Adipocyte (in vitro differentiated cells): ENCODE measurements at places on chromosomes 1 and 21.
A peak's percentile ranks its signal among the peaks of the same experiment; 100 is the strongest.

- DNase-seq = peak; percentile 42
Measured at GRCh38 chr1:17207966-17208418, 3.1 kb downstream of the PADI1 start.

- DNase-seq = no peak
Measured at GRCh38 chr1:177926201-177926600, 43.7 kb downstream of the SEC16B start.

DNA sequence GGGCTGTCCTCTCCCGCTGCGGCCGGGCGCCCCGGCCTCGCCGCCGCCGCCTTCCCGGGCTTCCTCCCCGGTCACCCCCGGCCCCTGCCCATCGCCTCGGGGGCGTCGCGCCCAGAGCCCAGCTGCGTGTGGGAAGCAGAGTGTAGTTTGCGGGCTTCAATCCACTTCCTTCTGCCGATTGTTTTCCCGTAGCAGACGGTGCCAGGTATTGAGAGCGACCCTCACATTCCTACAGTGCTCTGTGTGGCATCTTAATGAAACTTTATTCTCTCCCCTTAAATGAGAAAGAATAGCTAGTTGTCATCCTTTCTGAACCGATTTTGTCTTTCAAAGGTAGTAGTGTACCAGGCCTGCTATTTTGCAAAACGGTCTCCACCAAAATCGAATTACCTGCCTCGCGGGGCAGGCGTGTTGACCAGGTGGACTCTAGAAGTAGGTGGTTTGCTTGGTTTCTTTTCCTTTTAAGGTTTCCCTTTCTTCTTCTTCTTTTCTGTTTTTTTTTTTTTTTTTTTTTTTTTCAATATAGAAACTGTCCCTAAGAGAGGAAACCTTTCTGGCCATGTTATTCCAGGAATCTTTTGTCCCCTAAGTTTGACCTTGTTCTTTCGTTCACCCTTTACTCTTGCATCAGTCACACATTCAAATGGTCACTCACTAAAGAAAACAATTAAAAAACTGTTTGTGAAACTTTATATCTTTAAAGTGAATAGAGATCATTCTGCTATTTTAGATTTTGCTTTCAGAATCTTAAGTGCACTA is 881 bp downstream of the USP25 start:
- no peak for DNase-seq

DNA sequence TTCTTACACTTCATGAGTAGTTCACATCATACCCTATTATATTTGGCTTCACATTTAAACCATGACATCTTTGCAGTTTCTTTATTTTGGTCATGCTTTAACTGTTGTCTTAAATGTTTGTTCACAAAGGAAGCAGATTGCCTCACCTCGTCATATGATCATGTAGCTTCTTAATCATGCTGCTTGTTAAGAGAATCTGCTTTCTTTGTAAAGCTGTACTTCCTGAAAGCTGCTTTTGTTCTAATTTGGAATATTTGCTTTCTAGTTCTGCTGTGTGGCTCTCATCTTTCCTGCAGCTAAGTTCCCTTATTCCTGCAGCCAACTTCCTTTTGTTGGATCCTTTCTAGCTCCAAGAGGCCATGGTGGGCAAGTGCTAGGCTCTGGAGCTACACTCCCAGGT is 62.9 kb upstream of the SIM2 start:
- DNase-seq = no peak

DNA sequence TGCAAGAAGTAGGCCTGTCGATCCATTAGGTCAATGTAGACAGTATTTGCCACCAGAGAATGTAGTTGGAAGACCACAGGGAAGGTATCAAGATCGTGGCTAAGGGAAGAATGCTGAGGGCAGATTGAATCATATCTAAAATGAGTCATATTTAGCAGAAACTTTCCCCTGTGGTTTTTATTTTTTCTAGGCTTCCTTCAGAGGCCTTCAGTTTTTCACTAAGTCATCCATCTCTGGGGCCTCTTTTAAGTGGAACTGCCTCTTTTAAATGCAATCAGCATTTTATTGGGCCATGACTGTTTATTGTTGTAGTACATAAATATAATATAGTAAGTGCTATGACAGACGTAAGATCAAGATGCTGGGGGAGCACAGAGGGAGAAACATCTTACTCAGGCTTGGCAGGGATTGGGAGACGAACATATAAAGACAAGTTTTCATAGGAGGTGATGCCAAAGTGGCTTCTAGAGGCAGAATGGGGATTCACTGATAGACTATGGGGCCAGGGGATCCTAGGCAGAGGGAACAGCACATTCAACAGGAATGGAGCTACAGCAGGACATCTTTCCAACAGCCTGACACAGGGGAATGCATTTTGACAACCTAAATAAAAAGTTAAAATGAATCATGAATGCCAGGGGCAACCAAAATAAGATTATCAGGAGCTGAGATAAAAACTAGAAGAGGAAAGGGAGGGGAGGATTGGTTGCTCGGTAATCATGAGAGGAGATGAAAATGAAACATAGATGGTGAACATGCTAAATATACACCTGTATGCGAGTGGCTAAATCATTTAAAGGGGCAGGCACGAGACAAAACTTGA is 20.1 kb downstream of the UBE2U start:
- peak; percentile 82 for DNase-seq

DNA sequence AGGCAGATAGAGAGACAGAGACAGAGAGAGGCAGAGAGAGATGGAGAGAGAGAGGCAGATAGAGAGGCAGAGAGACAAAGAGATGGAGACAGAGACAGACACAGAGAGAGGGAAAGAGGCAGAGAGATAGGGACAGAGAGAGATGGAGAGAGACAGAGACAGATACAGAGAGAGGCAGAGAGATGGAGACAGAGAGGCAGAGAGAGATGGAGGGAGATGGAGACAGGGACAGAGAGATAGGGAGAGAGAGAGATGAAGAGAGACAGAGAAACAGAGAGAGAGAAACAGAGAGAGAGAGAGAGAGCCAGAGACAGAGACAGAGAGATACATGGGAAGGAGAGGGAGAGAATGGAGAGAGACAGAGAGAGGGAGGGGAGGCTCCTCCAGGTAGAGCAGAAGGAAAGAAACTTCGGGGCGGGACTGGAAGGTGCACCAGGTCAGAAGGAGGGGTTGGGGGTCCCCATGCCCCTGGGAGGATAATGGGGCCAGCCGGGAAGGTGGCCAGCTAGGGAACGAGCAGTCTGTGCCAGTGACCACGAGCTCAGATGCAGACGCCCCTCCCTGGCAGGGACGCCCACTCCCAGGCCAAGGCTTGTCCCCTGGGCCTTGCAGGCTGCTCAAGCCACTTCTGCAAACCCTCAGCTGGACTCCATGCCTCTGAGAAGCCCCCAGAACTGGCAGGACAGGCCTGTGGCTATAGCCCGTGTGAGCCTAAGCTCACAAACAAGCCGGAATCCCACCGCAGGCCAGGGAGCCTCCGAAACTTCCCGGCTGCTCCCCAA is 3.3 kb downstream of the FNDC10 start:
- no peak for DNase-seq

- DNase-seq = no peak
Measured at GRCh38 chr21:29174607-29175013, 44.2 kb downstream of the MAP3K7CL start.

- DNase-seq = no peak
Measured at GRCh38 chr1:229029879-229030235, 241.1 kb upstream of the RAB4A start.

GRCh38 chr21:41570791-41571355 is 62.9 kb upstream of the TMPRSS2 start:
- no peak for DNase-seq

- no peak for DNase-seq
Measured at GRCh38 chr1:167136806-167137205, 42.9 kb downstream of the STYXL2 start.

DNA sequence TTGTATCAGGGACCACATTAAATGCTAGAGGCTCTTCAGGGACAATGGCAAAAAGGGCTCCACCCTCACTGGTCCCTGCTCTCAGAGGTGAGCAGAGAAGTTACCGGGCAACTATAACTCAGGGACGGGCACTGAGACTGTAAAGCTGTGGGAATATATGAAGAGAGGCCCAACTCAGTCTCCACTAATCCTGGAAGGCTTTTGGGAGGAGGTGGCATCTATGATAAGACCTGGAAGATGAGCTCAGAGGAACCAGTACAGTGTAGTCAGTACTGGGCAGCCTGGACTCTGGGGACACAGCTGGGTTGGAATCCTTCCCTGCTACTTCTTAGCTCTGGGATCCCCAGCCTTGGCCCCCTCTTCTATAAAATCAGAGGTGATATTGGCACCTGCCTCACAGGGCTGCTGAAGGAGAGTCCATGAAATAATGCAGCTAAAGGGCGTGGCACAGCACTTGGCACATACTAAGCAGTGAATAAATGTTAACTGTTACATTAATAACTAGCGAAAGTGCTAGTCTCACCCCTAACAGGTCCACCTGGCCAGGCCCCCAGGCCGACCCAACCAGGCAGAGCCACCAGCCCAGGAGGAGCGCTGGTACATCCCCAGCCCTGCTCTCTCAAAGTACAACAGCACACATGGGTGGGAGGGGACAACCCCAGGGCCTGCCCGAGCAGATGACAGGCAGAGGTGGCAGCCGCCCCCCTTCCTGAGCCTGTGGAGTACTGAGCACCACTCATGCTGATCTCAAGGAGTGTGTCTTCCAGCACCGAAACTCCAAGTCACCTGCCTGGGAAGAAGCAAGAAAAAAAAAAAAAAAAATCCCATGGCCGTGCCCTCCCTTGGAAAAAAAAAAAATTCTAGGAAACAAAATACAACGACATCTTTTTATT is 62.7 kb downstream of the CASZ1 start:
- no peak for DNase-seq

DNA sequence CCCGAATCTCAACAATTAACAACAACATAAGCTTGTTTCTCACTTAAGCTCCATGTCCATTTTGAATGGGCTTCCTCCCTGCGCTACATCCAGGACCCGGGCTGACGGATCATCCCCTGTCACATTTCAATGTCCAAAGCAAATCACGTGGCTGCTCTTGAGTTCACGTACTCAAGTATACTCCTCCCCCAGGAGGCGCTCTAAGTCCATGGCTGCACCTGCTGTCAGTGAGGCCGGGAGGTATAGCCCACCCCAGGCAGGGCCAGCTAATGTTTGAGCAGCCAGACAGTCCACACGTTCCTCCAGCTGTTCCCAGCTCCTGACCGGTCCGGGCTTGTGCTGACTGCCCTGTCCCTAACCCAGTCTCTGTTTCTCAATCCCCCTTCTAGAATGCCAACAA is 220.8 kb downstream of the SLC35F3 start:
- no peak for DNase-seq

- no peak for DNase-seq
Measured at GRCh38 chr1:242427519-242427918, 97.0 kb downstream of the PLD5 start.

- DNase-seq = peak; percentile 64
Measured at GRCh38 chr1:50735443-50735842, 224.6 kb downstream of the FAF1 start.

GRCh38 chr1:112356765-112357164 is 39.2 kb upstream of the CTTNBP2NL start:
- DNase-seq = no peak

GRCh38 chr1:7616076-7616832 is 154.8 kb upstream of the VAMP3 start:
- peak; percentile 64 for DNase-seq

DNA sequence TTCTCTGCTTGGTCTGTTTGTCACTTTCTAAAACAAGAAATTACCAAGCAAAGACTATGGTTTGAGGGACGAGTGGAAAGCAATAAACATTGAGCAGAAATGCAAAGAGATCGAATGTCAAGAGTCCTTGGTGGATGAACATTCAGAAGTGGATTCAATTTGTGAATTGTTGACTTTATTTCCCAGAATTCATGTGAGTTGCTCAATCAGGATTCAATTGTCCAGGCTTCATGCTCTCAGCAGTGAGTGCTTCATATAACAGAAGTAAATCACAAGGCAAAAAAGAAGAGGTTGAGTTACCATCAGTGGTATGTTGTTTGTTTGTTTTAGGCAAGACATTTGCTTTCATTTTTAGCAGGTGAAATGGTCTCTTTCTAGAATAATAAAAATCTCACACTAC is 31.9 kb downstream of the NGF start:
- peak; percentile 72 for DNase-seq

DNA sequence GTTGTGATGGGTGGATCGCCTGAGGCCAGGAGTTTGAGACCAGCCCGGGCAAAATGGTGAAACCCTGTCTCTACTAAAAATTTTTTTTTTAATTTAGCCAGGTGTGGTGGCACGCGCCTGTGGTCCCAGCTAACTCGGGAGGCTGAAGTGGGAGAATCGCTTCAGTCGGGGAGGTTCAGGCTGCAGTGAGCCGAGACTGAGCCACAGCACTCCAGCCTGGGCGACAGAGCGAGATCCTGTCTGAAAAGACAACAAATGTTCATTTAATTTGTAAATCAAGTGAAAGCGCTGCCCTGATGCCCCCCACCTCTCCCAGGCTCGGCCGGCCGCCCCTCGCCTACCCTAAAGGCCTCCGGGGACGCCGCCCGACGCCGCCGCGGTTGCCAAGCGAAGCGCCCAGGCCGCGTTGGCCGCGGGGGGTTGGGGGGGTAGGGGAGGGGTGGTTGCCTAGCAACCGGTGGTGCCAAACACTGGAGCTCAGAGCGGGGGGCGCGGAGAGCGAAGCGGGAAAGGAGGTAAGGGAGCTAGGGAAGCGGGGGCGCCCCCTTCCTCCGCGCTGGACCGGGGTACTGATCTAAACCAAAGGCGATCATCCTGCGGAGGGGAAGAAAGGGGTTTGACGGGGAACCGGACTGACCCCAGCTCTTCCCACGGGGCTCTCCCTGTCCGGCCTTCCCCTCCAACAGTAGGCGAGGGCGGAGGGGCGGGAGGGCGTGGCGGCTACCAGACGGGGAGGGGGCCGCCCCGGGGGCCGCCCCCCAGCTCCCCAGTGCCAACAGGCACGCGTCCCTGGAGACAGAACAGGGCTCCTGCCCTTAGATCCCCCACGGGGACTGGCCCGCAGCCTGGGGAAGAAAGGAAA is at the start of gene TEKT2:
TSS of gene TEKT2 (plus strand) at position 460 of the 862 bp plus-strand sequence. CDS start 828 bp downstream, outside the sequence.
- peak; percentile 81 for DNase-seq

DNA sequence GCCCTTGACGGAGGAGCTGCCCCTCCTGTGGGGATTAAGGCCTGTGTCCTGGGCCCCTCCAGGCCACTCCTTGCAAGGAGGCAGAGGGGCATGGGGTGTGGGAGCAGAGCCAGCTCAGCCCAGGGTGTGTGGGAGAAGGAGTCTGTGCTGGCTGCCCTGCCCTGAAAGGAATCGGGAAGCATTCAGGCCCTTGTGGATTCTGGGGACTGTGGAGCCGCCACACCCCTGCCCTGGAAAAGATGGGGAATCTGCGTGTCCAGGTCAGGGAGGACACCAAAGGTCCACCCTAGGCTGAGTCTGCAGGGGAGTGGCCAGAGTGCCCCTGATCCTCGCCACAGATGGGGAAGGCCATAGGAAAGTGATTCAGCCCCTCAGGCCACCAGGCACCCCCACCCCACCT is 16.5 kb upstream of the PRDM16 start:
- DNase-seq = no peak

GRCh38 chr1:233993651-233994050 is 89.2 kb downstream of the SLC35F3 start:
- DNase-seq = no peak

- no peak for DNase-seq
Measured at GRCh38 chr1:230054092-230054749, 12.8 kb upstream of the GALNT2 start.
